ENCODE measurements at places on chromosomes 5 and 9.
A peak's percentile ranks its signal among the peaks of the same experiment; 100 is the strongest.

DNA sequence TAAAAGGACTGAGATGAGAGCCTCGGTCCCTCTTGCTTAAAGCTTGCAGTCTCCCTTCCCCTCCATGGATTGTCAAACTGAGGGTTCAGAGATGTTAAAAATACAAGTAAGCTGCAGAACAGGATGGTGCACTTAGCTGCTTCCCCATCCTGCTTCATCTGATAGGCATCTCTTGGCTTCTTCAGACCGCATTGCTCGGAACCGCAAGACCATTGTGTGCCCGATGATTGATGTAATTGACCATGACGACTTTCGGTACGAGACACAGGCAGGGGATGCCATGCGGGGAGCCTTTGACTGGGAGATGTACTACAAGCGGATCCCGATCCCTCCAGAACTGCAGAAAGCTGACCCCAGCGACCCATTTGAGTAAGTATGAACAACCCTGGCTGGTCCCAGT, 65.5 kb upstream of the SAP30L start:
- no peak for DNase-seq

GRCh38 chr5:82684165-82684564, 393.0 kb downstream of the TMEM167A start:
- no peak for DNase-seq

DNA sequence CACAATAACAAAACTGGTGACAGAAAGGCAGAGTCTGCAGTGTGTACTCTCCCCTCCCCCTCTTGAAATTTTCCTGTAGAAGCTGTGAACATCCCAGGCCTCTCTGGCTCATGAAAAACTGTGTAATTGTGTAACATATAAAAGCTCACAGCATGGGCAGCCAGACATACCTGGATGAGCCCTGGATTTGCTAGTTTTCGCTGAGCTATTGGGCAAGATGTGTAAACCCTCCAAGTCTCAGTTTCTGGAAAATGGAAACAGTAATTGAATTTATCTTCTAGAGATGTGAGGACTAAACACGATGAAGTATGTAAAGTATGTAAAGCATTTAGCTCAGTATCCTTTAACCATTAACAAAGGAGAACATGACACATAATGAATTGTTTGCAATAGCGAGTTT, 143.2 kb upstream of the ANKH start:
- no peak for DNase-seq

GRCh38 chr5:111439473-111440075, 72.8 kb downstream of the STARD4 start:
- DNase-seq, result no peak

GRCh38 chr5:74085782-74086181, 459.8 kb downstream of the ARHGEF28 start:
- no peak for DNase-seq

GRCh38 chr9:482739-483138, 268.1 kb downstream of the DOCK8 start:
- no peak for DNase-seq

- DNase-seq, result no peak
Observed at GRCh38 chr9:29588361-29588760, 2015.1 kb upstream of the C9orf72 start.

GRCh38 chr5:945691-946551, 53.2 kb downstream of the TRIP13 start:
- no peak for DNase-seq

DNA sequence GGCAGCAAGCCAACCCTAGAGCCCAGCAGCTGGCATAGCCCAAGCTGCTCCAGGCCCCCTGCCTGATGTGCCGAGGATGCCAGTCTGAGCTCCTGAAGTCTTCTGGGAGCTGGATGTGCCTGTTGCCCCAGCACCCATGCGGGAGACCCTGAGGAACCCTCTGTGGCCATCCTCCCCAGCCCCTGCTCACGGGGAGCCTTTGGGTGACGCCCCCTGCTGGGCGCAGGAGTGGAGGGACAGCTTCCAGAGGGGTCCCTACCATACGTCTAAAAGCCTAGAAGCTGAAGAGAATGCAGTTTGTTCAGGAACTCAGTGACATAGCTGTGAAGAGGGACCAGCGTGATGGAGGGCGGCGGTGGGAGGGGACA, 33.1 kb upstream of the MVB12B start:
- no peak for DNase-seq

GRCh38 chr5:9329125-9329524, 216.8 kb downstream of the SEMA5A start:
- DNase-seq, result no peak

- no peak for DNase-seq
Observed at GRCh38 chr5:54829676-54830535, 155.5 kb downstream of the ESM1 start.

DNA sequence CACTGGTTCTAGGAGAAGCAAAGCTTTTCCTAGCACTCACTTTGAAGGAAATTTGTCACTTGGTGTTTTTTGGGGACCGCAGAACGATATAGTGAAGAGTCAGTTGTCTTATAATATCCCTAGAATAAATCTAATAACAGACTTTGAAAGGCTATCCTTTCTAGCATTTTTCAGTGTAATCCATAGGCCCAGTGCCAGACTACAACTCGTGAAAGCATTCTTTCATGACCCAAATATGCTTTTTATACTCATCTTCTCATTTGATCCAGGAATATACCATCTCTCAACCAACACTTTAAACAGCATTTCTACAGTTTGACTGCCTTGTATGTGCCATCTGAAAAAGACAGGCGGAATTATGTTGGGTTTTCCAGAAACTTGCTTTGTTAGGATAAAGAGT, 104.0 kb downstream of the ERCC6L2 start:
- DNase-seq, result no peak

GRCh38 chr5:163410505-163410904, 26.9 kb upstream of the CCNG1 start:
- no peak for DNase-seq

DNA sequence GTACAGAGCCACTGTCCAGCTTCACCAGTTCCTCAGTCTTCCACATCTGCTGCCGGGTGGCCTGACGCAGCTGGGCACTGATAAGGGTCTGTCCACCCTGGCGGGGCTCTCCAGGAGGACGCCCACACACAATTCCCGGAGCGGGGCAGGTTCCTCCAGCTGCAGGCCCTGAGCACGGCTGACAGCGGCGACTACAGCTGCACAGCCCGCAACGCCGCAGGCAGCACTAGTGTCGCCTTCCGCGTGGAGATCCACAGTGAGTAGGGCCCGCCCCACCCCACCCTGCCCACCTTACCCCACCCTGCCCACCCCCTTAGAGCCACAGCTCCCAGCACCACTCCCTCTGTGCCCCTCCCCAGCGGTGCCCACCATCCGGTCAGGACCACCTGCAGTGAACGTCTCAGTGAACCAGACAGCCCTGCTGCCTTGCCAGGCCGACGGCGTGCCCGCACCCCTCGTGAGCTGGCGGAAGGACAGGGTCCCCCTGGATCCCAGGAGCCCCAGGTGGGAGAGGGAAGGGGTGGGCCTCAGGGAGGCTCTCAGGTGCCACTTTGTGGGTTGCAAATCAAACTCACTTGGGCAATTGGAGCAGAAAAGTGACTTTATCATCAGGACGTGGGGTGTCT, 48.8 kb upstream of the ASS1 start:
- DNase-seq, result no peak

- DNase-seq, result peak; percentile 38
Observed at GRCh38 chr5:60649288-60649917, 50.6 kb downstream of the DEPDC1B start.

DNA sequence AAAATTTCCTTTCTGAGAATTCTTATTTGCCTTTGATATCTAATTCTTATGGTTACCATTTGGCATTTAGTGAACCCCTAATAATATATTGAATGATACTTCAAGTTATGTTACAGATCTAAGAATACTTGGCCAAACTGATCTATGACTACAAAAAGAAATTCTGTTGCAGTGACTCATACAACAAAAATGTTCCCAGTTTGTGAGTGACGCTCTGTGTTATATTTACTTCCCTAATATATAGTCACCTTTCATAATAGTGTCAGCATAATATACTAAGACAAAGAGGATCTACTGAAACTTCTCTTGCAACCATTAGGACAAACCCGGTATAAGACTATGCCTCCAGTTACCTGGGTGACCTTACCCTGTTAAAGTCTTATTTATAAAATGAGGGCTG, 216.9 kb upstream of the TLX3 start:
- DNase-seq, result no peak

GRCh38 chr5:159515909-159516415, 185.7 kb upstream of the IL12B start:
- DNase-seq, result peak; percentile 61

GRCh38 chr5:151320481-151320880, 16.9 kb upstream of the SLC36A3 start:
- no peak for DNase-seq

GRCh38 chr5:159835548-159835947, 80.7 kb upstream of the ADRA1B start:
- no peak for DNase-seq

- DNase-seq, result no peak
Observed at GRCh38 chr9:134346151-134346550, 19.9 kb downstream of the RXRA start.

Data from inflammatory macrophage (primary cell).